ENCODE measurements at places on chromosomes 16 and 17. TPM values are rescaled to one million over a fixed set of nuclear protein-coding genes. Genes with fewer than 3 reads are reported as not detected.

DNA sequence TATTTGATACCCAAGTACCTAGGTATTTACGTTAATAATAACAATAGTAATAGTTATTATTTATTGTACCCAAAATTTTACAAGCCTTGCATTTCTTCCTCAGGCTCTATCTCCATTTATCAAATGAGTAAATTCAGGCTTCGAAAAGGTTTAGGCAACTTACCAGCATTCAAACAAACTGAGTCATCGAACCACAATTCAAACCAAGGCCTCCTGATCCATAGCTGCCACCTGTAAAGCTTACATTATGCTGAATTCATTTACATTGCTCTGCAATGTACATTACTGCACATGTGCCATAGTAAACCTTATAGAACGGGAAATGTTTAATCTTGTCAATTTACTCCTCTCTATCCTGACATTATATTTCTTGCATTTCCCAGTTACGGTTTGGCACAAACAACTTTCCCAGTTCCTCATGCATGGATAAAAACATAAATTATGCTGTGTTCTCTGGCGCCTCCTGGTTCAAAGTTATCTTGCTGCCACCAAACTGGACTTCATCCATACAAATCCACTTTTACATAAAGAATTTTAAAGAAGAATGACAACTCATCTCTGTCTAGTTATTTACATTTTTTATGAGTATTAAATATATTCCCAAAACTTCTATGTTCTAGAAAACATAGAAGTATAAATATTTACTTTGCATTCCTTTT lies 360.6 kb upstream of the SOX9 start:
- no peak for DNase-seq

- DNase-seq, result no peak
Observed at GRCh38 chr17:74270333-74270732, 3.7 kb upstream of the DNAI2 start.

DNA sequence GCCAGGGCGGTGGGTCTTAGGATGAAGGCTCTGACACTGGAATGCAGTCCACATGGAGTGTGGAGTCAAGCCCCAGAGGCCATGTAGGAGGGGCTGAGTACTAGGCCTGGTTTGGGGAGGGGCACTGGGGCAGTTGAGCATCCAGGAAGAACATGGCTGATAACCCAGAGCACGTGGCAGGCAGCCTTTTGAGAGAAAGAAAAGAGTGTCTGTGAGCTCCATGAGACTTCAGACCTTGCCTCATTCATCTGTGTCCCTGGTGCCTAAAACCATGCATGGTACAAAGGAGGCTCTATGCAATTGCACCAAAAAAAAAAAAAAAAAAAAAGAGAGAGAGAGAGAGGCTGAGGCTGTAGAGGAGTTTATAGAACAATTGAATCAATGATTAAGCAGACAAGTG lies 14.6 kb downstream of the SLC46A1 start:
- DNase-seq, result no peak

DNA sequence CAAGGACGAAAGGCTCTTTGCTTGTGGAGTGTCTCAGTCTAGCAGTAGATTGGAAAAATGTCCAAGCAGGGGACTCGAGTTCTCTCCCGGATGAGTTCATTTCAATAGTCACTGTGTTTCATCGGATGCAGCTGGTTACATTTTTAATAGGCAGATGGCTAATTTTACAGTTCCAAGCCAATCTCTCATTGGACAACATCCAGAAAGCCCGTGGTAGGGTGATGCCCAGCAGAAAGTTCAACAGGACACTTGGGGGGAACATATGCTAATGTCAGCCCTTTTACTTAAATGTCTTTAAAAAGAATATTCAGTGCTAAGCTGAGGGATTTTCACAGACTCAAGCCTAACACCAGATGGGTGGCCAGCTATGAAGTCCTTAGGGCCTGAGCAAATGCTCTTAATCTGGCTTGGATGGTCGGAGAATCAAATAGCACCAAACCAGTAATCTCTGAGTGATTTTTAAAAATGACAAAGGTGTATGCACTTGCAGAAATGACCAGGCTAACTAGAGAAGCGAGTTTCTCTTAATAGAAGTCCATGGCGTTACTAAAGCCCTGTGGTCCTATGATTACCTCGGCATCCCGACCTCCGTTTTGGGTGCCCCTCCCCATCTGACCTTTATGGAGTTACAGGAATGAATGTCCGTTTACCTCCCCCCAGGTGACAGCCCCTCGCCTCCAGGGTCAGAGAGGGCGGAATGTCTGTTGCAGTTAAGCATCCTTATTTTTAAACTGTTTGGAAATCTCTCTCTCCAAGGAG lies 289.2 kb upstream of the SALL1 start:
- no peak for DNase-seq

DNA sequence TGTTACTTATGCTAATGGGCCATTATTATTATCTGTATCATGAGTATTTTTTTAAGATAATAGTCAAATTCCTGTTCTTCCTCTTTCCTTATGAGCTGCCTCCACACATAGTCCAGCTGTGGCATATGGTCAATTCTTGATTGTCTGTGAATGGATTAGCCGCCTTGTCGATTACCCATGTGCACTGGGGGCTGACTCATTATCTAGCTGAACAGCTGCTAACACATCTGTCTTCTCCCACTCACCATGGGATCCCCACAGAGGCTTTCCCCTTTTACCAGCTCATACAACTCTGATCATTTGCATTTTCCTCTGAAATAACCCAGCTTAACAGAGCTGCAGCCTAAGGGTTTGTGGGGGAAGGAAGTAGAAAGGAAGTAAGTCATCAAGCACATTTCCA lies 915.0 kb downstream of the CDH11 start:
- DNase-seq, result peak; percentile 92

- no peak for DNase-seq
Observed at GRCh38 chr17:71937914-71938313, 182.9 kb upstream of the SOX9 start.

GRCh38 chr16:84896847-84897246 lies 77.1 kb downstream of the CRISPLD2 start:
- no peak for DNase-seq

DNA sequence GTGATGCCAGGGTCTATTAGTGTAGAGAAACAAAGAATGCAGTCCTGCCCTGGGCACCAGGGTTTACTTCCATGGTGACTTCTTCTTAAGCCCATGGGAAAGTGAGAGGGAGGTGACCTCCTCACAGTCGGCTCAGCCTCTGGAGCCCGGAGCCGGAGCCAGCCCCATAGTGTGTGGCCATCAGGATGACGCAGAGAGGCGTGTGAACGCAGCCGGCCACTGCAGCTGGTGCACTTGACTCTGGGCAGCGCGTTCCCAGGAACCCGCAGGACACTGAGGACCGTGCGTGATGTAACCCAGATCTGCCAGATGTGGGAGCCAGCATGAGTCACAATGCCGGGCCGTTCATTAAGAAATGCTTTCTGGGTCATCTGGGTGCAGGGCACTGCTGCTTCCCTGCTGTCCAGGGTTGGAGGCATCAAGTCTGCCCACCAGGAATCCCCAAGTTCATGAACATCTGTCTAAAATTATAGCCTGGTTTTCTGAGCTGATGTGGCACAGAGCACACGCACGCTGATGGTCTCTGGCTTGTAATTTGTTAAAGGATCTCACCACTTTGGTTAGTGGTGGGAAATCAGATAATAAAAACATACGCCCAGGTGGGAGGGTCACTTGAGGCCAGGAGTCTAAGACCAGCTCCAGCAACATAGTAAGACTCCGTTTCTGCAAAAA lies 114.1 kb downstream of the PITPNC1 start:
- DNase-seq, result no peak

- no peak for DNase-seq
Observed at GRCh38 chr17:22514315-22514714, 822.0 kb downstream of the KCNJ18 start.

DNA sequence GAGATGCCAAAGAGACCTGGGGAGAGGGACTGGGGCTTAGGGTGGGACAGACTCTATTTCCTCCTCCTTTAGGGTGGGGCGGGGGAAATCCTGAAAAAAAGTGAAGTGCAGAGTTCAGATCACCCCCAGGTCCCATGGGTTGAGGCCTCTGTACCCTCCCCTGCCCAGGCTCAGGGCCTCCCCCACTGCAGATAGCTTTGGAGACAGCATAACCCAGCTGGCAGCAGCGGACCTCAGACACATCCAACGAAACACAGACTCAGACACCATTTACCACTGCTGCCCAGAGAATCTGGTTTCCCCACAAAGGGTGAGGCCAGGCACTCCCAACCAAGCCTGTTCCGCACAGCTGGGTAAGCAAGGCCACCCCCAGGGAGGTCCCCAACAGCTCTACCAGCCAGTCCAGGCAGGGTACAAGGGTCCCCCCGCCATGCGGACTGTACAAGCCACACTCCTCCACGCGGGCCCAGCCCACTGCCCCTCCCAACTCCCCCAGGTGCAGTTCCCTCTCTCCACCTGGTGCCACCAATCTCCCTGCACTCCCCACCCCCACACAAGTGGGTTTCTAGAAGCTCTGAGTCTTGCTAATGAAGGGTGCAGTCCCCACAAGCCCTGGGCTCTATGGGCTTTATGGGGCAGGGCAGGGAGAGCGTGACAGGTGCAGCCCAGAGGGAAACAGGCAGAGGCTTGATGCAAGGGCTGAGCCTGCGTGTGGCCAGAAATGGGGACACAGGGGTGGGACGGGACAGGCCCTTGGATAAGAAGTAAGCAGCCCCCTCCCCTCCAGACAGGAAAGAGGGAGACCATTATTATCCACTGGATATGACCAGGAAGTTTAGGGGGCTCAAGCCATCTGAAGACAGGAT lies 8.9 kb downstream of the RHBDF2 start:
- no peak for DNase-seq

Gene OR3A2
- polyA plus RNA-seq, result 0.33 TPM

Gene TNFSF13
- polyA plus RNA-seq, result 16.4 TPM
